ENCODE measurements at places on chromosomes 3 and 15.

- no peak for DNase-seq
These were observed 287.5 kb downstream of the MAGI1 start for GRCh38 chr3:65751123-65751700.

DNA sequence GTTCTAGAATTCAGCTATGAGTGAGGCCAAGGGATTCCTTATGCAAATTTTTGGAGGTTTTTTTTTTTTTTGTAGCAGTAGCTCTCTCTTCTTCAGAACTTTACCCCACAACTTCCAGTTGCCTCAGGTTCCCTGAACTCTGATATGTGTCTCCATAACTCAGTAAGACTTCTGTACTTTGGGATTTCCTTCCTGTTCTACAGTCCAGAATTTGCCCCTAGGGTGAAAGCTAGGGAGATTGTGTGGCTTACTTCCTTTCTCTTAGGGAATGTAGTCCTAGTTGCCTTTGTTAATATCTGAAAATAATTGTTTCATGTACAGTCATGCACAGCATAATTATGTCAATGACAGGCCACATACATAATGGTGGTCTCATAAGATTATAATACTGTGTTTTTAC, 30.8 kb downstream of the LRRC28 start:
- no peak for DNase-seq

DNA sequence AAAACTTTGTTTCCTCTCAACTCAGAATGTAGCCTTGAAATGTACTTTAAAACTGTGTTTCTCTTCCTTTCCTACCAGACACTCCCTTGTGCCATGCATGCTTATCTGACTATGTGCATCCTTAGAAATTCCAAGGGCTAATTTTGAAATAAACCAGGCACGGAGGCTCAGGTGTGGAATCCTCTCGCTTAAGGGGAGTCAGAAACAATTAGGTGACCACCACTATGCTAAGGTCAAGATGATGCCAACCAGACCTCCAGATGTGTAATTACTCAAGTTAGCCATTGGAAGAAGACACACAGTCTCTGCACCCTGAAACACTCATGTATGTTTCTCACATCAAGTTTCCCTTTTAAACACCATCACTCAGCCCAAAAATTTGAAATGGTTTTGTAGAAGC, 572.1 kb downstream of the VGLL3 start:
- DNase-seq = no peak

GRCh38 chr3:39466988-39467387, 492 bp upstream of the MOBP start:
- DNase-seq = no peak

DNA sequence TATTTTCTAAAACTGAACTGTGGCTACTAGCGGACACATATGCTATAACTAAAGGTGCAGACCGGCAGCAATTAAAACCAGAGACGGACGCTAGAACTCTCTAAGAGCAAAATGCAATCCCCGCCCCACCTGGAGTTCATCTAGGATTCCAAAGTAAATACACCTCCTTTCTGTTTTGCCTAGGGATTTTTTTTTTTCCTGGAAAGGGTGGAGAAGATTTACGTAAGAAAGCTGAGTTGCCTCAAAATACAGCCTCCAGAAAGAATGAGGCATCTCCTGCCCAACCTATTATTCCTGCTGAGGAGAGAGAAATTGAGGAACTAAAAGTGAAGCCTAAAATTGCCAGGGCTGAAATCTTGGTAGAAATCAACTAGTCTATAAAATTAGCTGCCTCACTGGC, 150.2 kb downstream of the TP63 start:
- no peak for DNase-seq

DNA sequence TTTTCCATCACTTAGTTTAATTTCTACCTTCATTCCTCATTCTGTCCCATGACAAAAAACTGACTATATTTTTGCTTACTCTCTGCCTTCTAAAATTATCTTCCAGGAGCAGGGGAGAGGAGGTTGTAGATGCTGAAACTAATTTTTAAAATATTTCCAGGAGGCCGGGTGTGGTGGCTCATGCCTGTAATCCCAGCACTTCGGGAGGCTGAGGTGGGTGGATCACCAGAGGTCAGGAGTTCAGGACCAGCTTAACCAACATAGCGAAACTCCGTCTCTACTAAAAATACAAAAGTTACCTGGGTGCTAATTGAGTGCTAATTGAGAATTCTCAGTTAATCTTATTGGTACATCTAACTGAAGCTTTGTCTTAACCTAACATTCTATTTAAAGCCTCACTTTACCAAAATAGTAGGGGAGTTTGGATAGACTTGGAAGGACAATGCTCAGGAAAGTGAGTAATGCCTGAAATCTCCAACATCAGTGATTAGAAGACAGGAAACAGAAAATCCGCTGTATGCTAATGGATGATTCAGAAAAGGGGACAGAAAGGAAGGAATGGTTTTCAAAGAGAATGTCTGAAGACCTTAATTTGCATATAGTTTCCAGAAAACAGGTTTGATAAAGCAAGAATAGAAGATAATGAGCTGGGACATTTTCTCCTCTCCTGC, 336.1 kb downstream of the GBE1 start:
- no peak for DNase-seq

DNA sequence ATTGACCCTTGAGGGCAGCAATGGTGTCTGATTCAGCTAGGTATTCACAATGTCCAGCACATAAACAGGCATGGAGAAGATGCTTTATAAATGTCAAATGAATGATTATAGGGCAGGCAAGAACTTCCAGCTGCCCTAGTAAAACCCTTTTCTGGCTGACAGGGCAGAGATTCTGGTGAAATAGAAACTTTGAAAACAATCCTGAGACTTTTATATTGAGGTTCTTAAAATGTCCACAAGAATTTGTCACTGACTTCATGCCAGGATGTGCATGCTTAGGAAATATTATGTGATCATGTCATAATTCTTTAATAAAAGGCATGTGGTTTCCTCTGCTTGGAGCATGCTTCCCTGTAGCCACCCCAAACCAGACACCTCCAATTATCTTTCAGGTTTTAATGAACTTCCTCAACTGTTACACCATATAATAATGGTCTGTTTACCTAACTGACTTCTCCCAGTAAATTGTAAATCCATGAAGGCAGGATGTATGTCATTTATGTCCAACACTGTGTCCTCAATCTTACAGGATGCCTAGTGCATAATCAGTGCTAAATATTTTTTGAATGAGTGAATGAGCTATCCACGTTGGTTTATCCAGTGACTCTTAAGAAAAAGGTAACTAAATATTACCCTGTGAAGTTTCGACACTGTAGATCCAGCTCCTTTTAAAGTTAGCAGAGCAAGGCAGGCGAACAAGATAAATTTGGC, 43.4 kb upstream of the CLRN1 start:
- no peak for DNase-seq

DNA sequence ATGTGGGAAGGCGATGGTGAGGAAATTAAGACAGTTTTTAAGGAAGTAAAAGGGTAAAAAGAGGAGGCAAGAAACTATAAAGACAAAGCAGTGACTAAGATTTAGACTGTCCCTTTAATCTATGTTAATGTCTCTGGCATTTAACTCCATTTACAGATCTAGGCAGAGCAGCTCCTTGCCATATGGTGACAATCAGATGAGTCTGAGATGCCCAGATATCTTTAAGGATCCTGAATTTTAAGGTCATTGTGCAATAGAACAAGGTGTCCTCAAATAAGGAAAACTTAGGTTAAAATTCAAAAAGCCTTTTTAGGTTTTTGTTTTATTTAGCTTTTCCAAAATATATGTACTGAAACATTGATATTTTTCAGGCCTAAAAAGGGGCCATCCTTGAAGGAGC, 24.1 kb downstream of the RASGRP1 start:
- DNase-seq = no peak

- no peak for DNase-seq
These were observed 49.6 kb downstream of the SMAD3 start for GRCh38 chr15:67114846-67115585.

- no peak for DNase-seq
These were observed 50.4 kb downstream of the SLC2A2 start for GRCh38 chr3:170976190-170976519.

DNA sequence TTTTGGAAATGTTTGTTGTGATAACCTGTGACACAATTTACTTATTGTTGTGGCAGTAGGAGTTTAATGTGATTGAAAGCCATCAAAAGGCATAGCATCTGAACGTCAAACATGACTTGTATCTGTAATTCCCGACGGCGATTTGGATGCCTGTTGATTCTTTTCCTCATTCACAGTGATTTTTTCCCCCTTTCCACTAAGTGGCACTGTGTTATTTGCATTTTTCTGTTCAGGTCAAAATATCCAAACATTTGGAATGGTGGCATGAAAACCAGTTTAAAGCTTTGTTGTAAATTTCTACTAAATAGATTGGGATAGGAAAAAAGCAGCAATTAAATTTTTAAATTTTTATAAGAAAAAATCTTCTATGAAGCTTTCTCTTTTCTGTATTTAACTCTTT, 259.9 kb upstream of the KCNH8 start:
- DNase-seq = no peak

DNA sequence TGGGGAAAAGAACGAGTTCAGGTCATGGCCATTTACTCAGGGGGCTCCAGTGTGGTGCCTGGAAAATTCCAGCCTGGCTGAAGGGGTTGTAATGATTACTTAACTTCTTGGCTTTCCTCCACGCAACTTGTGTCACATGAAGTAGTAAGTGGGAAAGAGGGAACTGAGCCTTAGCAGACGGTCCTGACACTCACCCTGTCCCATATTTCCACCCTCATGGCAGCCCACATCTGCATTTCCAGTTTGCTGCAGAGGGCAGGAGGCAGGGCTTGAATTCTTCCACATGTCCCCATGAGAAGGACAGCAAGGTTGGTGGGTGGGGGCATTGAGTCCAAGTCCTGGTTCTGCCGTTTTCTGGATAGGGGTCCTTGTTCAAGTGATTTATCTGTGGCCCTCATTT, 7.8 kb upstream of the CAMP start:
- DNase-seq = no peak

DNA sequence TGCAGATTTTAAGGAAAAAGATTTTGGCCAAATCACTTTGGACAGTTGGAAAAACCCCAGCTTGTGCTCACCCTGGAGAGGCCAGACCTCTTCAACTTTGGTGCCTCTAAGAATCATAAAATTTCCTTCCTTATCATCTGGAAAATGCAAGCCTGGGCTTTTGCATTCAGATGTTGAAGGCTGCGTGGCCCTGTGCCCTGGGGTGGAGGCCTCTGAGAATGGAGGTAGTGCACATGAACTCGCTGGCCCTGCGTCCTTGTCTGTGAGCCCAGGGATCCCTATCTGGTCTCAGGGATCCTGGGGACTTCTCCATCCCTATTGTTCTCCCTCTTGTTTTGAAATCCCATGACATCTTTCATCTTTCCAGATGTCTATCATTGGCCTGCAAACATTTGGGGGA, 64.6 kb upstream of the ARNT2 start:
- DNase-seq = no peak

DNA sequence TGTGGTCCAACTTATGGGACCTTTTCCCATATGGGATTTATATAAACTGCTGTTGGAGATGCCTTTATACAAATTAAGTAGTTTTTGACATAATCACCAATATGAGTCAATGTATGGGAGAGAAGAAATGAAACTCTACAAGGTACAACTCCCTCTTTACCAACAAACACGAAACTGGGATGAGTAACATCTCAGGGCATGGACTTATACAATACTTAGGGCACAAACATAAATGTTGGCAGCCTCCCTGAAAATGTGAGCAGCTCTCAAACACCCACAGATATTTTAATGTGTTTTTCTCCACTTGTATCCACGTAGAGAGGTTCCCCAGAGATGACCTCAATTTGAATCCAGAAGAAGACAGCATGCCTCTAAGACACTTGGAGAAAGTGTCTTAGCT, 161.6 kb downstream of the MAGI1 start:
- DNase-seq = no peak

- DNase-seq = no peak
These were observed 26.5 kb downstream of the PPP2R3A start for GRCh38 chr3:135992072-135992471.

DNA sequence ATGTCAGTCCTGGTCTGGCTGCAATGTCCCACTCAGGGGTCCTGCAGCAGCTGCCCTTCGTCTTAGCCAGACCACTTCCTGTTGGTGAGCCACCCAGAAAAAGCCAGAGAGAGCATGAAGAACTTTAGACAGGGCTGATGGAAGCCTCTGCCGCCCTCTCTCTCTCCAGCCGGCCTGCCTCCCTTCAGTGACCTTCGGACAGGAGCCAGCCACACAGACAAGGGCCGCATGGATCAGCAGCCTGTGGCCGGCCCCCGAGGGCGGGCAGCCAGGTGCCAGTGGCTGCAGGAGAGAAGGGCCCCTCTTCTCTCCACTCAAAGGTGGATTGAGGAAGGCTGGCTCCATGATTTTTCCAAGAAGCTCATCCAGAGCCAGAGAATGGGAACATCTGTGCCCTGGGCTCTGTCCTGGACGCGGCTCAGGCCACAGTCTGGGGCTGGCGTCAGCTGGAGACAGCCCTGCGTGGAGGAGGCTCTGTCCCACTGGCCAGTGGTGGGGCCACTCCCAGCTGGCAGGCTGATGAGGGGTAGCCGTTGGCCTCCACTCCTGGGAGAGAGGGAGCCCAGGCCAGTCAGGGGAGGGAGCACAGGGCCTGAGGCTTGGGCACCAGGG, 42.9 kb downstream of the ISG20 start:
- no peak for DNase-seq

- DNase-seq = no peak
These were observed 1.8 kb downstream of the CD276 start for GRCh38 chr15:73685981-73686380.

DNA sequence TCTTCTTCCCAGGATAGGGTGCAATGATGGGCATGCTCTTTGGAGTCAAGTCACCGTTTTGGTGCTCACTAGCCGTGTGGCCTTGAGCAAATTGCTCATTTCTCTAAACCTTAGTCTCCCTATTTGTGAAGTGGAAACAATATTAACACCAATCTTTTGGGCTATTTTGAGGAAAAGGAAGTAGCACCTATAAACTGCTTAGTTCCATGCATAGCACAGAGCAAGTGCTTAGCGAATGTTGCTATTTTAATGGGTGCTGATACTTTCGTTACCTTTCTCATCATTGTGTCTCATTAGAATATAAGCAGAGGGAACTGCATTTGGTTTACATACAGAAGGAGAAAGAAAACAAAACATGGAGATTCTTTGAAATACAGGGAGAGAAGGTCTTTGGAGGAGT, 66.1 kb downstream of the BOC start:
- DNase-seq = no peak

DNA sequence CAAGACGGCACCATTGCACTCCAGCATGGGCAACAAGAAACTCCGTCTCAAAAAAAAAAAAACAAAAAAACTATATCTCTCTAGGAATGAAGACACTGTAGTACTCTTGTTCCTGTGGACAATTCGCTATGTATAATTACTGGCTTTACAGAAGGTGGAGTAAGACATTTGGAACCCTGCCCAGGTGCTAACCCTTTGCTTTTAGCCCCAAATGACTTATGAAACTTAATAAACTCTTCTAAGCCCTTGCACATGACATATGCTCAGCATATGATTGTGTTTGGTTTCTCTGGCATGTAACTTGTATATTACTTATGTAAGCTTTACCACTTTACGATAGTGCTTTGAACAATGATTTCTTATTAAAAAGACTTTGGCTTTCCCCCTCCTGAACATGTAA, 27.3 kb upstream of the PRTG start:
- no peak for DNase-seq

DNA sequence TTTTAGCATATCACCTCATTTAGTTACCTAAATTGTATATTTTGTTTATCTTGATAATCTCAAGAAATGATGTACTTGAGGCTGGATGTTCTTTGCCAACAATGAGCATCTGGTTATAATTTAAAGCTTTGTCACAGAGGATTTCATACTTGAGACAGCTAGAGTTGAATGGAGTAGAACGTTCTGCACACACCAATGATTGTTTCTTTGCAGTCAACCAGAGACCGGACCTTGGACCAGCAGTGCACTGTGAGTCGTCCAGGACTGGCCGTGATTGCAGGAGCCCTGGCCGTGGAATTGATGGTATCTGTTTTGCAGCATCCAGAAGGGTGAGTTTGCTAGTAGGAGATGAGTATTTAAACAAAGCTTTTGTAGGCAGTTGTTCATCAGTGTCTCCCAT, 90.4 kb downstream of the ATG7 start:
- no peak for DNase-seq
